ENCODE measurements at places on chromosomes 5 and 9.

- DNase-seq = no peak
These were observed 34.1 kb upstream of the MTMR12 start for GRCh38 chr5:32346869-32347268.

DNA sequence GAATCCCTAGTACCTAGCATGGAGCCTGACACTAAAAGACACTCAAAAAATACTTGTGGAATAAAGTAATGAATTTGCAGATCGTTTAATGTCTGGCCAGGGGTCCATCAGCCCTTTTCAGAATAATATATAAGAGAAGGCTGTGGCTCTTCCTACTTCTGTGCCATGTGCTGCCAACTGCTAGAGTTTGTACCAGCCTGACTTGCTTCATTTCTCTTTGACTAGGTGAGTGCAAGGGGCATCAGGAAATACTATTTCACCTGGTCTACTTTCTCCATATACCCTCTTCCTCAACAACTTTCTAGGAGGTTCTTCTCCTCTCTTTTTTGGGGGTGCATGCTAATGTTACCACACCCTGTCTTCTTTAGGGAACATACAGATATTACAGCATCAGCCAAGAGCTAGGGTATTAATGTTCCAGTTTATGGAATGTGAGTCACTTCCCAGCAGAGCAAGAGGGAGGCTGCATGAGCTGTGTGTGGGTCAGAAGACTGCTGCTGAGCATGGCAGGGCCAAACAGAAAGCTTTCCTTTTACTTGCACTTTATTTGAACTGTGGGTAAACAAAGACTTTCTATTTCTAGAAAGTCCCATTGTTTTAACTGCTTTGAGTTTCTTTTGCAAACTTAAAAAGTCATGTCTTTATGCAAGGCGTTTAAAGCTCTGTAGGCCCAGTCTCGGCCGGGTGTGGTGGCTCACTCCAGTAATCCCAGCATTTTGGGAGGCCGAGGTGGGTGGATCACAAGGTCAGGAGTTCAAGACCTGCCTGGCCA lies 158.9 kb downstream of the ADAMTSL1 start:
- no peak for DNase-seq

GRCh38 chr5:133232011-133232410 lies 180.2 kb downstream of the HSPA4 start:
- no peak for DNase-seq

GRCh38 chr9:127241354-127241753 lies 23.2 kb upstream of the GARNL3 start:
- DNase-seq = no peak

DNA sequence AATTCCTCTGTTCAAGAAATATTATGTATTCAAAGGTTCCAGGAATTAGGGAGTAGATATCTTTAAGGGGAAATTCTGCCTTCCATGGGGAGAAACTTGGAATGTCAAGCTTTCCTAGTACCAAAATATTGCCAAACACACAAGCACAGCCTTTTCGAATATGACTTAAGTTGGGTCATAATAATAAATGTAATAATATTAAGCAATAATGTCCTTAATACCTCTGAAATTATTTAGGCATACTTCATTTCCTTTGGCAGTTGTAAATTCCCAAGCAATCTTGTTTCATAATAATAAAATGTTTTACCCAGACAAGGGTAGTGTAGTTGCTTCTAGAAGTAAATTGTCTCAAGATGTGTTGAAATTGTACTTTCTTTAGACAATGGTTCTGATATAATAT lies 630.3 kb upstream of the CDH18 start:
- no peak for DNase-seq

GRCh38 chr5:122297587-122298298 lies 14.3 kb upstream of the SNCAIP start:
- DNase-seq = no peak

DNA sequence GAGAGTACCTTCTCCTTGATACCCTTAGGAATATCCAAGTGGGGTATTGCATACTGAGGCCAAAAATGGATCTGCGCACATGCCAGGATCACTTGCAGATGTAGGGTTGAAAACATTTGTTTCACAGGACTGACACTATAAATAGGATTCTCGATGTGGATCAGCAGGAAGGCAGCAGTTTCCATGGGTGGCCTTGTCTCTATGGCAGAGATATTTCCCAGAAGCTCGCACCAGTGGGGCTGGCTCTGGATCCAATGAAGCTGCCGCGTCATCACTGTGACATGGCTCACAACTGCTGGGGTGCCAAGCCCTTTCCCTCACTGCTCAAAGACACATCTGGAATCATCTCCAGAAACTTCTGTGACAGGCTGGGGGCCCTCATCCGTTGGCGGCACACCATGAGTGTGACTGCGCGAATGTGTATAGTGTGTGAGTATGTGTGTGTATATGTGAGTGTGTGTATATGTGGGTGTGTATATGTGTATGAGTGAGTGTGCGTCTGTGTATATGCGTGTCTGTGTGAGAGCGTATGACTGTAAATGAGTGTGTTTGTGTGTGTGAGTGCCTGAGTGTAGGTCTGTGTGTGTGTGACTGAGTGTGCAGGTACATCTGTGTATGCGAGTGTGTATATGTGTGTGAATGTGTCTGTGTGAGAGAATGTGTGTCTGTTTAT lies 182.5 kb downstream of the GAS1 start:
- no peak for DNase-seq

DNA sequence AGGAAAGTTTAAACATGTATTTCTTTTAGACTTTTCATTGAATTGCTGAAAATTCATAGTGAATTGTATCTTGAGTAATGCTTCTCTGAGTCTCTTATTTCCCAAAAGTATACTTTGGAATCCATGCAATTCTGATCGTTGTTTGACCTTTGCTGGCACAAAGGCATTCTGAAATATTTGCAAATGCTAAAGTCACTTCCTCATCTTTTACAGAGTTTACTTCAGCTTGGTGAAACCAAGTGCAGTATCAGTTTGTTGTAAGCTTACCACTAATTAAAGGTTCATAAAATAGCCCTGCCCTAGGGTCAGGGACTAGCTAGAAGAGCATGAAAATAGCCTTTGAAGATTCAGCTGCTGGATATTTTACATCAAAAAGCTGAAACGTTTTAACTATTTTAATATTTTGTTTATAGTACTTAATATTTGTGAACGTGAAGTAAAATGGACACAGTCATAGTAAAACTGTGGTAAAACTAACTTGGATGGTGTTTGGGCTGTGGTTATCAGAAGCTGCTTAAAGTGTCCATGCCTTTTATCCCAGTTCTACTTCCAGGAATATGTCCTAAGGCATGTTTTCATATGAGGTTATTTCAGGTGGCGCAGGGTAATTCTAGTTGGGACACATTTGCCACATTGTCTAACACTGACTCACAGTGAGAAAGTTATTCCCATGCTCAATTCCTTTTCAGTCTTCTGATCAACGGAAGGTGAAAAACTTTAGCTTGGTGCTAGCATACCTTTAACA lies 45.3 kb downstream of the SLC22A5 start:
- DNase-seq = no peak

GRCh38 chr9:127148014-127148413 lies 25.6 kb upstream of the ANGPTL2 start:
- no peak for DNase-seq

- no peak for DNase-seq
These were observed 5.7 kb downstream of the IL3 start for GRCh38 chr5:132065951-132066701.

DNA sequence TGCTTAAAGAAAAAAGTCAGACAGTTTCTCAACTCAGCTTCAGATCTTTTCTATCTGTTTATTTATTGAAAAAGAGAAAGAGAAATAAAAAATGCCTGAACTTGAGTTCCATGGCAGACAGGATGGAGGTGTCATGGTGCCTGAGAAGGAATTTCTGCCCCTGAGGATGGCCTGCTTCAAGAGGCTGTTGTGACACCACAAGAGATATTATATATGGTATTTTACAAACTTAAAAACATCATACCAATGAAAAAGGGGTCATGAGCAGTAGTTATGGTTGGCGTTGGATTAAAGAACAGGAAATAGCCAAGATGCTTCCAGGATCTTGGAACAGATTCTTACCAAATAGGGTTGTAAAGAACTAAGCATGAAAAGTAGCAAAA lies 344.6 kb downstream of the GLIS3 start:
- no peak for DNase-seq

DNA sequence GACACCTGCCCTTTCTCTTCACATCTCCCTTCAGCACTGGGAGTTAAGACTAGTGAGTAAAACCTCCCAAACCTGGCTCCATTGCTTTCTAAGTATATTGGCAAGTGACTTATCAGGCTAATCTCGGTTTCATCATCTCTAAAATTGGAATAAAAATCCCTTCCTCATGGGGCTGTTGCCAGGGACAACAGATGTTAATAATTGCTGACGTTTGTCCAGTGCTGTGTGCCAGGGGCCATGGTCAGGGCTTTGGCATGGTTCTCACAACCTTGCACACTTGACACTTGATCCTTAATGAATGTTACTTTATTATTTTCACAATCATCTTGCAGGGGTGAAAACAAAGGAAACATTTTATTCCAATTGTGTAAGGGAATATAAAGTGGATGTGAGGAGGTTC lies 1262.0 kb upstream of the WWC1 start:
- no peak for DNase-seq

GRCh38 chr5:1568201-1568979 lies 44.6 kb upstream of the LPCAT1 start:
- DNase-seq = no peak

DNA sequence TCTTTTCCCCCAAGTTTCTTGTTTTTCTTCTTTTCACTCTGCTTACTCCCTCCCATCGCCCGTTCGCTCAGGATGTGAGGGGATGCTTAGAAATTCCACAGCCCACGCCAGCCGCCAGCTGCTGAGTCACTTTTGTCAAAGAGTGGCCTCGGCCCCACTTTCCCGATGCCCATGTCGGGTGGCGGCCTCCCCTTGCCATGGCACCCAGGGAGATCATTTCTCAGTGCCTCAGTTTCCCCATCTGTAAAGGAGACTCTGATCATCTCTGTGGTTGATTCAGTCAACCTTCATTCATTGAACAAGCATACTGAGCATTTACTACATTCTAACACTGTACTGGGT lies 353 bp upstream of the PDGFRB start:
- no peak for DNase-seq

DNA sequence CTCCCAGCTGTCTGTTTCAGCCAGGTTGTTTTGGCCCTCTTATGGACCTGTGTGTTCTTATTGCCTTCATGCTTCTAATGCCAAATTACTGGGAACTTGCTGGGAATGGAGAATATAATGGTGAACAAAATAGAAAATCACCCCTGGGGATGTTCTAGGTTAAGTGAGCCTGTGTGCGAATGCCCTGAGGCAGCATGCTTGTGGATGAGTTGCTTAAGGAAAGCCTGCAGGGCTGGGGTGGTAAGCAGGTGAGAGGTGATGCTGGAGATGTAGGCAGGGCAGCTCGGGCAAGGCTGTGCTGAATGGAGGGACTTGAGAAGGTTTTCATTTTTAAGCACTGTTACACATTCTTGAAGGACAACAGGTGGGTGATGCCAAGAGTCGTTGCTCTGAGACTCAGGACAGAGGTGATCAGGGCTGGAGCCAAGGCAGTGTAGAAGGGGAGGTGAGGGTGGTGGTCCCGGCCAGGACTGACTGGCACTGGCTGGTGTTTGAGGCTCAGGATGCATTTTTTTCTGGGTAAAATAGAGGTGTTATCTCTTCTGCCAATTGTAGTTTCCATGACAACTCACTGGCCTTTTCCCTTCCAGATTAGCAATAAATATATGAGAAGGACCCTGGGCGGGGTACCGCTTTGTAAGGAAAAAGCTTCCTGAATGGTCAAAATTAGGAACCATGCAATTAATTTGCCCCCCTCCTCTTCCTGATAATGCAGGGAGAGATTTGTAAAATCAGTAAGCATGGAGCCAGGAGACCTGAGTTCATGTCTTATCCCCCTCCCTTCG lies 342.8 kb downstream of the ICE1 start:
- no peak for DNase-seq

- no peak for DNase-seq
These were observed 46.8 kb downstream of the MRPL36 start for GRCh38 chr5:1752881-1753280.

- no peak for DNase-seq
These were observed 385.1 kb downstream of the CHSY3 start for GRCh38 chr5:130289132-130290088.

DNA sequence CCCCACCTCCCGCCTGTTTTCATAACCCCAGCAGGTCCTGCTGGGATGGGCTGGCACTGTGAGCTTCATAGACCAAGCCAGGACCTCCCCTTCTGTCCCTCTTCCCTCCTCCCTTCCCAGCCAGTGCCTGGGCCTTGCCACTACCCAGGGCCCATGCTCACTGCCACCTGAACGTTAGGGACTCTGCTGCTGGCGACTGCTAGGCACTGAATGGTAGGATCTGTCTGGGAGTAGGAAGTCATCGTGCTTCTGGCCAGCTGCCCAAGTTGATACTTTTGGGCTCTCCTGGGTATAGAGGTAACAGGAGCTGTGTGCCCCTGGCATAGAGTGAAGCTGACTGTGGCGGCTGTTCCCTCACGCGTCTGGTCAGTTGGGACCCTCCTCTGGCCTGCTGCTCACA lies 8.4 kb downstream of the TRIM41 start:
- DNase-seq = no peak

DNA sequence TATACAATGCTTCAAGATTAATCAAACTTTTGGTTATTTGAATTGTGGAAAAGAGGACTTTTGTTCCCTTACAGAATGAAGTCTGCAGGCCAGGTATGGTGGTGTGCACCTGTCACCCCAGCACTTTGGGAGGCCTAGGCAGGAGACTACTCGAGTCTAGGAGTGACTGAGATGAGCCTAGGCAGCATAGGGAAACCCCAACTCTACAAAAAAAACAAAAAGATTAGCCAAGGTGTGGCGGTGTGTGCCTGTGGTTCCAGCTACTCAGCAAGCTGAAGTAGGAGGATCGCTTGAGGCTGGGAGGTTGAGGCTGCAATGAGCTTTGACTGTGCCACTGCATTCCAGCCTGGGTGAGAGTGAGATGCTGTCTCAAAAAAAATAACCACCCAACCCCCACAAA lies 9.3 kb downstream of the CCNH start:
- no peak for DNase-seq

- no peak for DNase-seq
These were observed 24.2 kb upstream of the CFAP157 start for GRCh38 chr9:127682351-127683136.

DNA sequence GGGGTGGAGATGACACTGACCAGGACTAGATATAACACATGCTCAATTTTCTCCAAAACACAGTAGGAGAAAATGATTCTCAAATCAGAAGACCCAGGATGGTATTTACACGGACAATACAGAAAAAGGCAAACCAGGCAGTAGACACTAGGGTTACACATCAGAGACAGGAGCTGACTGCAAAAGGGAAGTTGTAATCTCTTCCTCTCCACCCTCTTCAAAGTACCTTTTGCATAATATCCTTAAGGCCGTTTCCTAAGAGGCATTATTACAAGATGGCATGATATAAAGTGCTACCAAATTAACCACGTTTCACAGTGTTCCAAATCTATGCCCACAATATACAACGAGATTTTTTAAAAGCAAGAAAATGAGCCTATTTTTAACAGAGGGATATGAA lies 39.2 kb downstream of the YIPF5 start:
- no peak for DNase-seq
